ENCODE measurements at places on chromosomes 12 and 14.

DNA sequence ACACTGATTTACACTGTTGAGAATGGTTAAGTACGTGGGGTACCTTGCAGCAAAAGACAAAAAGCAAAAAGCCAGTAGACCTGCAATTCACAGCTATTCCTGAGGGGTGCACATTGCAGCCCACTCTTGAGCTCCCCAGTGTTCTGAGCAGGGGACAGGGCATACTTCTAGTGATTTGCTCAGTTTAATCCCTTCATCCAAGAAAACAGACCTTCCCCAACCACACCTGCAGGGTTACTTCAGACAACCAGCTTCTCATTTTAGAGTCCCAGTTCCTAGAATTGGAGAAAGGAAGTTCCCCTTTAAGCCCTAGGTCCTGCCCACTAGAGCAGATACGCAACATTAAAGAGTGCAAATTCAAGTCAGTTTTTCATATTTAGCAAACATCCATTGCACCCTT lies 3.6 kb upstream of the WSB2 start:
- no peak for DNase-seq

DNA sequence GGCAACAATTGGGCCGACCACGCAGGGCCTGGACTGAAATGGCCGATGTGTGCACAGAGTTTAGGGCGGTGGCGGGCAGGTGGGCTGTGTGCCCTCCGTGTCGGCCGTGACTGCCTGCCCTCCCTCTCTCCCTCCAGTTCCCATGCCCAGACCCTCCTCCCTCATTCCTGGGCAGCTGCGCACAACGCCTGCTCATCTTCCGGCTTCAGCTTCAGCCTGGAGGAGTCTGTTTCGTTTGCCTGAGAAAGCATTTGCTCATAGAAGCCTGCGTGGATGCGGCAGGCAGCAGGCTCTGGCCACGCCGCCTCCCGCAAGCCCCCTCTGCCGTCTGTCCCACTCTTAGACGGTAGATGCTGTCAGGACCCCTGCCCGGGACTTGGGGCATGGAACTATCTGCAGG lies 47.3 kb upstream of the FZD10 start:
- no peak for DNase-seq

DNA sequence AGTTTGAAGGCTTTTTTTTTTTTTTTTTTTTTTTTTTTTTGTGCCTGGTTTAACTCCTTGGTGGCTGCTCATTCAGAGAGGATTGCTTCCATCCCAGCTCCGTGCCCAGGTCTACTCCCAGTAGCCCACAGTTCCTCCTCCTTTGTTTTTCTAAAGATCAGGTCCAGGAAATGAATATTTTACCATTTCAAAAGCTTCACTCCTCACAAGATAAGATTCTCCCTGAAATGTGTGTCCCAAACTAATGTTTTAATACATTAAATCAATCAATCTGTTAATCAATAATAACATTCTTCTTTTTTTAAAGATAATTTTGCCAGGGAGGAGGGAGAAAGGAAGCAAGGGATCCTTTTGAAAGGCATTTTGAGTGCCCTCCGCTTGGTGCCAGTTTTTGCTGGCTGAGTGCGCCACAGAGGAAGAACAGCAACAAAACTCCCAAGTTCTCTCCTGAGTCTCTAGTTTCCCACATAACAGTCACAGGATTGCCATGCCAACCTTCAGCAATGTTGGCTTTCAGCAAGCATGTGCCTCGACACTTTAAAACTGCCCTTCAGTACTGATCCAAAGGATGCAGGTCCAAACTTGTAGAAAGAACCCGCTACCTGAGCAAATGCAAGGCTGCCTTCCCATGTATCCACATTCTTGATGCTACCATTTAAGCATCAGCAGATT lies 99.2 kb downstream of the RMST start:
- no peak for DNase-seq

DNA sequence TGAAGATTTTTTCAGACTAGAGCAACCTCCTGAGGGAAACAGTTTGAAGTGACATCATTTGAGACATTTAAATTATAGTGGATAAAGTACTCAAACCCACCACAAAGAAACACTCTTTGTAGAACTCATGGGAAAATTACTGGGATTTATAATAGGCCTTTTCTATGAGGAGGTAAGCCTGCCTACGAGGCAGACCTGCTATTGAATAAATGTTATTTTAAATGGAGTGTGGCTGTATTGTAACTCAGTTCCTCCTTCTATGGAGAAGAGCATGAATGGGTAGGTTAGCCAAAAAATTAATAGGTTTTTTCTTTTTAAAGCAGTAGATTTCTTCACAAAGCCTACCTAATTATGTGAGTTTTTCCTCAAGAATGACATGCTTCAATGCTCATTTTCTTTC lies 63.7 kb upstream of the PLEKHA5 start:
- DNase-seq: no peak

- DNase-seq: no peak
Measured at GRCh38 chr12:27869567-27869966, 89.5 kb upstream of the MANSC4 start.

- DNase-seq: no peak
Measured at GRCh38 chr12:13377698-13378097, 181.2 kb downstream of the EMP1 start.

DNA sequence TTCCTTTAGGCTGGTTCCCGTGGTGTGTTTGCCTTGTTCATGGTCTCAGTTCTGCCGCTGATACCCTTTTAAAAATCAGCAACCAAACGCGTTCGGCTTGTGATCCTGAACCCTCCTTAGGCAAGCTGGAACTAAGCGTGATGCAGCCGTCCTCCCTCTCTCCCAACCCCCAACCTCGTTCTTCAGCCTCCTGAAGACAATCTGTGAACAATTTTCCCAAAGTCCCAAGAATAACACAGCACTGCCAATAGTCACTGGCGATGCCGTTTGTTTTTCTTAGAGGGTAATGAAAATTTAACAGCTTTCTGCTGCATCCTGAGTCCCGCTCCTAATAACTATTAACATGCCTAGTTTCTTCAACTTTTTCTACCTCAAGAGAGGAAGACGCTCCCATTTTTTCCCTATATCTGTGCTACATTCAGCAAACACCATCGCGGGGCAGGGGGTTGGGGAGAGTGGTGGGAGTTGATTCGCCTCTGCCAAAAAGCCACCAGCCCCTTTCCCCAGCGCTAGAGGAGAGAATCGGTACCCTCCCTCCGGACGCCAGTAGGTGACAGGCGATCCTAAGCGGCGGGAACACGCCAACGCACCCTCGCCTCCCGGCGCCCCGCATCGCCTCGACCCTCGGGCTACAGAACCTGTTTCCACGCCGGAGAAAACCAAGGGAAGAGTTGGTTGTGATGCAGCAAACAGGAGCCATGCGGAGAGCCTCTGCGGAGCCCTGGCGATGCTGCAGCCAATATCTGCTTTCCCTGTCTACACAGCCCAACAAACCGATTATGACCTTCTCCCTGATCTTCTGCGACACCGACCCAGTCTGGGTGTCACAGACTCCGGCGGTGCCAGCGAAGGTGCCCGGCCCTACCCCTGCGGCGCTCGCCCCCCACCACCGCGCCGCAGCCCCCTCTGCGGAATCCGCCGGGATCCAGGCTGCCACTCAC lies 752 bp downstream of the PRICKLE1 start:
- peak; percentile 43 for DNase-seq

GRCh38 chr12:110627500-110628195 lies 13.7 kb downstream of the TCTN1 start:
- no peak for DNase-seq

- DNase-seq: no peak
Measured at GRCh38 chr14:91511043-91511383, 903 bp upstream of the PPP4R3A start.

DNA sequence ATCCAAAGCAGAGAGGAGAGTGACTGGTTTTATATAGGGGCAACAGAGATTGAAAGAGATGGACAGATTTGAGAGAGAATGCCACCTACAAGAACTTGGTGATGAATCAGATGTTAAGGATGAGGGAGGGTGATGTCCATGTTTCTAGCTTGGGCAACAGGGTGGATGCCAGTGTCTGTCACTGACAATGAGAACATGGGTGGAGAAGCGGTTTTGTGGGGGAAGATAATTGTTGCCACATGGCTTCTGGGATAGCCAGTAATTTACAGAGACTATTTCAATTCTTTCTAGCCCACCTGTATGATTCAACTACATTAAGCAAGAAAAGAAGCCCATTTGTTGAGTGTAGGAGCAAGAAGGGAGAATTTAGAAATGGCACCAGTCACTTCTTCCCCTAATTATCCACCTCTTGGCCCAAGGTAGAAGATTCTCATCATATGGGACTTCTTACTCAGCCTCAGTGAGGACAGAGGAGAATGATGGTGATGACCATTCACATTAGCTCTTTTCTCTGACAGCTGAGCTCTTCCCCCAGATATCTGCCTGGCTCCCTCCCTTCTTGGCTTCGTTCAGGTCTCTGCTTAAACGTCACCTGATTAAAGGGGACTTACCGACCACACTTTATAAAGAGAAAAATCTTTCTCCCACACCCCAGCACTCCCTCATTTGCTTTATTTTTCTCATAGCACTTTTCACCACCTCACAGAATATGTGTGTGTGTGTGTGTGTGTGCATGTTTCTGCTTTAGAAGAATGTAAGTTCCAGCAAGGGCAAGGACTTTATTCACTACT lies 117.8 kb downstream of the DUSP6 start:
- no peak for DNase-seq

GRCh38 chr12:4918950-4919660 lies 9.4 kb downstream of the KCNA1 start:
- DNase-seq: no peak

DNA sequence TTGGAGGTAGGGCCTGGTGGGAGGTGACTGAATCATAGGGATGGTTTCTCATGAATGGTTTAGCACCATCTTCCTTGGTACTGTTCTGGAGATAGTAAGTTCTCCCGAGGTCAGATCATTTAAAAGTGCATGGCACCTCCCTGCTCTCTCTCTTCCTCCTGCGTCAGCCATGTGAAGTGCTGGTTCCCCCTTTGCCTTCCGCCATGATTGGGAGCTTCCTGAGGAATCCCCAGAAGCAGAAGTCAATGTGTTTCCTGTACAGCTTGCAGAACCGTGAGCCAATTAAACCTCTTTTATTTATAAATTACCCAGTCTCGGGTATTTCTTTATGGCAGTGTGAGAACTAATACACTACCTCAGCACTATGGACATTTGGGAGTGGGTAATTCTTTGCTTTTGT lies 4.8 kb upstream of the LGMN start:
- no peak for DNase-seq

DNA sequence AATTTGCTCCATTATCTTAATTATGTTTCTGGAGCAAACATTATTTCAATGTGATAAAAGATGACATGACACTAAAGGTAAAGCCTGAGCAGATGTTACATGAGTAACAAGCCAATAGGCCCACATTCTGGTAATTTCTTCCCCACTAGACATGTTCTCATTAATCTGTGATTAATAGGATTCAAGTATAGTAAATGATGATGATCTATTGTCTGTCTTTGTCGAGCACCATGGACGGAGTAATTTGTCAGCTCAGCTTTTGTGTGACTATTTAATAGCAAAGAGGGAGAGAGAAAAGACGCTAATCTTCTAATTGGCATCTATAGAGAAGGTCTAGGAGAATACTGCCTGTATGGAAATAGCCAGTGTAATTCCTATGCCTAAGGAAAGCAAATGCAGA lies 62.2 kb upstream of the INSM2 start:
- DNase-seq: no peak

DNA sequence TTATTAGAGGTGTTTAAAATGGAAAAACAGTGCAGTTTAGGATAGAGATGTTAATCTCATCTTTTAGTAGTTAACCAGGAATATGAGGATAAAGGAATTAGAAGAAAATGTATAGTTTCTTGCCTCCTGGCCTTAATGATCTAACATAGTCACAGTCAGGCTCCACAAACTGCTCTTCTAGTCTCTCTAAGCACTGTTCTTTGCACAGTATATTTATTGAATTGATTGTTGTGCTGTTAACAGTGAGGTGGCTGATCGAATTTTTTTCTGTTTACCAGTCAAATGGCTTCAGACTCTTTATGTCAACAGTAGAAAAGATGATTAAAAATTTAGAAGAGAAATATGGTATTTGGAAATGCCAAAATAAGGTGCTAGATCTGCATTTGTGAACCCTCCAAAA lies 37.8 kb downstream of the ATF7IP start:
- DNase-seq: no peak

DNA sequence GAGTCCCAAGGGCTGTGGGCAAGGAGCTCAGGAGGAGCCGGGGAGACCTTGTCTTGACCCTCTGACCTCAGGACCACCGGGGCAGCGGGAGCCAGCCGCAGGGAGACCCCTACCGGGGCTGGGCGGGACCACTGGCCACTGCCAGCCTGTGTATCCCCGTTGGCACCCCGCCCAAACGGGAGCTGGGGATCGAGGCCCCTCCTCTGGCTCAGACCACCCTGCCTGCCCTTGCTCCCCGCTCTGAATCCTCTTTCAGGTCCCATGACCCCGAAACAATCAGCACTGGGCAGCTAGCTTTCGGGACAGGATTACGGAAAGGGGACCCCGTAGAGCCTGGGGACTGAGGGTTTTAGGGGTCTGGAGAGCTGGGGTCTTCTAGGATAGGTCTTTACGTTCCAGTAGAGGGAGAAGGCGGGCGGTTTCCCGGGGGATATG lies 1.3 kb downstream of the GLI1 start:
- DNase-seq: no peak

DNA sequence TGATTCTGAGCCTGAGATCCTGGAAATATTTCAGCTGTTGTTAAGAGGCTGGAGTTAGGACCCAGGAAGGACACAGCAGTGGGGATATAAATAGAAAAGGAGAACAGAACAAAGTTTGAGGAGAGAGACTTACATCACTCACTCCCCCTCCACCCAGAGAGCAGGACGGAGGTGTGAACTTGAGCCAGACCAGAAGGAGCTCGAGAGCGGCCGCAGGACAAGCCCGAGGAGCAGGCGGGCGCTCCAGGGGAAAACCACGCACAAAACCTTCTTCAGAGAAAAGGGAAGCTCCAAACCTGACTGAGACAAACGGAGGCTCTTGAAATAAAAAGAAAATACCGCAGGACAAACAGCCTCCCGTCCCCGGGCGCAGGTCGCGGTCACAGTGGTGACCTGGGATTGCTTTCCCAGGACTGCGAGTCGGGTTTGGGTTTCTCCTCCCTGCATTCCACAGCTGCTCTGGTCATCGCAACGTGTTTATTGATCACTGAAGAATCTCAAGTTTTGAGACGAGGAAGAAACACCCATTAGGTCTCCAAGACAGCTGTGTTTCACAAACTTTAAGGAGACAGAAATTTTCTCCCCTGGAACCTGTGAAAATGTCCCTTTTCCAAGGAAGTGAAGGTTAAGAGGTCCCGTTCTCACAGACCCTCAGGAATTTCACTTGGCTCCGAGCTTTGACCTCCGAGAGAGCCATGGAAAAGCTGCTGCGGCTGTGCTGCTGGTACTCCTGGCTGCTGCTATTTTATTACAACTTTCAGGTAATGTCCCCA lies at the start of gene ADGRD1:
Gene ADGRD1 (plus strand): TSS at position 137 of the 773 bp plus-strand sequence. CDS start 559 bp downstream, at position 696.
- DNase-seq: no peak

DNA sequence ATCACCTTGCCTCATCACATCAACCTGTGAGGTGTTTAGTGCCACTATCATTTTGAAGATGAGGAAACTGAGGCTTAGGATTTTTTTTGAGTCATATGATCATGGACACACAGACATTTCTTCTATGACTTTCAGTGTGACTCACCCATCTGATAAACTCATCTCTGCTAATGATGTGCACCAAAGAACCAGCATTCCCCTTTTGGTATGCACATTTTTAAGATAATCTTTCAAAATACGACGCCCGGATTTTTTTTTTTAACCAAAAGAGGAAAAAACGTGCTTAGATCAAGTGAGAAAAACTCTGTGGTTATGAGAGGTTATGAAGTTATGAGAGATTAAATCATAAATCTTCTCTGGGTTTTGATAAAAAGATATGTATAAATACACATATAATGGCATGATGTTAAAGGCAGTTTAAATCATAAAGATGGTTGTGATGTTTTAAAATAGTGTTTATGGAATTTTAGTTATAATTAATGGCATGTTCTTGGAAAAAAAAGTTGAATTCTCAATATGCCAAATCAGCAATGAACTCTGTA lies 948.1 kb downstream of the TMTC2 start:
- DNase-seq: no peak

- DNase-seq: no peak
Measured at GRCh38 chr14:86802726-86803125, 1190.3 kb downstream of the GALC start.

Measured in RWPE1 (cell line).